ENCODE measurements at places on chromosomes 13 and 19.

GRCh38 chr19:35897706-35898451, 2.5 kb downstream of the NFKBID start:
- DNase-seq = no peak

- DNase-seq = no peak
Observed at GRCh38 chr13:30720172-30720869, 15.0 kb upstream of the ALOX5AP start.

DNA sequence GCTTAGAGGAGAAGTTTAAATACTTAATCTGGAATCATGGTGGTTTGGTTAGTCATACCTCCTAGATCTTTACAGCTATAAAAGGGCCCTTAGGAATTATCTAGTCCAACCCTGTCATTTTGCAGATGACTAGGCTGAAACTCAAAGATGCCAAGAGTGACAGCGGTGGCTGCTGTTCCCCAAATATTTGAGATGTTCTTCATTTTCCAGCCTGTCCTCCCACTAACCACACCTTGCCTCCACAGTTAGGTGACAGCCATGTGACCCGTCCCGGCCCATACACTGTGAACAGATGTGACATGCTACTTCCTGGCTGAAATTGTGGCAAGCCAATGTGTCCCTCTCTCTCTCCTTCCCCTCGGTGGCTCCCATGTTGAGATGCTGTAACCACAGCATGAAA, 225.5 kb upstream of the IPO5 start:
- DNase-seq = no peak

GRCh38 chr19:7074705-7075282, 5.3 kb downstream of the ZNF557 start:
- no peak for DNase-seq

DNA sequence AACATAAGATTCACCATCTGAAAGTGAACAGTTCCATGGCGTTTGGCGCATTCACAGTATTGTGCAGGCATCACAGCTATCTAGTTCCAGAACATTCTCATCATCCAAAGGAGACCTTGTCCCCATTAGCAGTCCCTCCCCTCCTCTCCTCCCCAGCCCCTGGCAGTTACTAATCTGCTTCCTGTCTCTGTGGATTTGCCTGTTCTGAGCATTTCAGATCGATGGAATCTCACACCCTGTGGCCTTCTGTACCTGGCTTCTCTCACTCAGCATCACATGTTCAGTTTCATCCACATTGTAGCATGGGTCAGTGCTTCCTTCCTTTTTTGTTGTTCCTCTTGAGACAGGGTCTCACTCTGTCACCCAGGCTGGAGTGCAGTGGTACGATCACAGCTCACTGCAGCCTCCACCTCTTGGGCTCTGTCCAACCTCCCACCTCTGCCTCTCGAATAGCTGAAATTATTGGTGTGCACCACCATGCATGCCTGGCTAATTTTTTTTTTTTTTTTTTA, 34.6 kb downstream of the CRTC1 start:
- no peak for DNase-seq

DNA sequence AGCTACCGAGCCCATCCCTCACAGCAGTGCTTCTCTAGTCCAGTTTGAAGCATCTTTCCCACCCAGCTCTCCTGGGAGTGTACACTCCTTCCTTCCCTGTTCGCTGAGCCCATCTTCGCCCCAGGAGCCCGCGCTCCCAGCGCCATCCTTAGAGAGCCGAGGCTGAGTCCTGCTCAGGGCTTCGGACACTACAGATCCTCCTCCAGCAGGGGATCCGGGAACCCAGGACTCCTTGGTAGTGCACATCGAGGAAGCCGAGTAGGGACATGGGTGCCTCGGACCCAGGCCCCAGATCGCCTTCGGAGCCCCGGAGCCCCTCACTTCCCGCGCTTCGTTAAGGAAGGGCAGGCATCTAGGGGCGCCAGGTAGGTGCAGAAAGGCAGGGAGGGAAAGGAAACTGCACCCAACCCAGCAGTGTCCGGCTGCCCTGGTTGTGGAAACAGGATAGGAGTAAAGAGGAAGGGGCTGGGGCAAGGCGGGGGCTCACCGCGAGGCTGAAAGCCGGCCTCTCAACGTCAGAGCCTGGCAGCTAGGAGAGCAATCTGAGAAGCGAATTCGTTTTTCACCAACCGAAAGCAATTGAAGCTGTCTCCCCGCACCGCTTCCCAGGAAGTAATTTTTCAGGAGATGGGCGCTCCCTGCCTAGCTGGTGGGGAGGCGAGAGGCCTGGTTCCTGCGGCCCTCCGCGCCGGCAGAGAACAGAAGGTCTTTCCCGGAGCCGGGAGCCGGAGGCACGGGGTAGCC, 1.0 kb downstream of the PDX1 start:
- DNase-seq = no peak

GRCh38 chr19:36528921-36529518, 949 bp upstream of the ZNF260 start:
- no peak for DNase-seq

- no peak for DNase-seq
Observed at GRCh38 chr19:52566588-52566987, 3.5 kb upstream of the ZNF701 start.

DNA sequence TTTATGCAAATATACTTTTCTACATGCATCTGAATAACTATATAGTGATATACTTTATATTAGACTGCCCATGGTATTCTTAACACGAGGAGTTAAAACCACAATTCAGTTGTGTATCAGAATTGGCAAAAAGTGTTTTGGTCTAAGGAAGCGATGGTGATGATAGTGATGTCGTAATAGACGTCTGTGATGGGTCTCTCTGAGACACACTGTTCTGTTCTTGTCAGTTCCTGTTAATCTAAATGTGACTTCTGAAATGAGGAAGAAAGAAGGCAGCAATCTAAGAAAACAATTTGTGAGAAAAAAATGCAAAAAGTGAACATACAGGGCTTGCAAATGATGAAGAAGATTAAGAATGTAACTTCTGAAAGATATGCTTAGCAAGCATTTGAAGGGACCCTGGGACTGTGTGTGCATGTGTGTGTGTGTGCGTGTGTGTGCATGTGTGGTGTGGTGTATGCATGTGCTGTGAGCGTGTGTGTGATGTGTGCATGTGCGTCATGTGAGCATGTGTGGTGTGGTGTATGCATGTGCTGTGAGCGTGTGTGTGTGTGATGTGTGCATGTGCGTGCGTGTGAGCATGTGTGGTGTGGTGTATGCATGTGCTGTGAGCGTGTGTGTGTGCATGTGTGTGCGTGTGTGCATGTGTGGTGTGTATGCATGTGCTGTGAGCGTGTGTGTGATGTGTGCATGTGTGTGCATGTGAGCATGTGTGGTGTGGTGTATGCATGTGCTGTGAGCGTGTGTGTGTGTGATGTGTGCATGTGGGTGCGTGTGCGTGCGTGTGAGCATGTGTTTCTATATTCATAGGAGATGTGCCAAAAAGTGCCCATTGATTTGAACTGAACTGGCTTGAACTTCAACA, 131.8 kb downstream of the IRS2 start:
- no peak for DNase-seq

DNA sequence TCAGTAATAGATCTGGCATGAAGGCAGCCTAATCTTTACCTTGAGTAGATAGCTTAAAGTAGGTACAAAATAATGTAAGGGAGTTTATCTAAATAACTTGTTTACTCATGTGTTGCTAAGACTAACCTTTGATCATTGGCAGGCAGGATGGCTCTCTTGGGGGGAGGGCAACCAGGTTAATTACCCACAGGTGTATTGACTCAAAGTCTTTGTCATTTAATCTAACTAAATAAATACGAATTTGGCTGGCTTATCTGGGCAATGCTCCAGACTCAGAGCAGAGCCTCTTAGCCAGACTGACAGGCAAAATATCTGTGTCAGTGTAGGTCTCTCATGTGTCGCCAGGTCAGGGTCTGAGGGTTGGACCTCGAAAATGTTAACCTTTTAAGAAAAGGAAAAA, 283.4 kb upstream of the KLHL1 start:
- no peak for DNase-seq

All from stimulated activated CD8-positive, alpha-beta memory T cell treated with anti-CD3 and anti-CD28 coated beads, Interleukin-4, amount 100 ng/mL, for 1 hour (primary cell).